Left ventricle myocardium superior (tissue), 1 donor: ENCODE measurements at places on chromosomes 16 and 17. TPM values are rescaled to one million over a fixed set of nuclear protein-coding genes. Genes with fewer than 3 reads are reported as not detected.

GRCh38 chr16:13519871-13520270, 400.1 kb upstream of the ERCC4 start:
- DNase-seq, result no peak

DNA sequence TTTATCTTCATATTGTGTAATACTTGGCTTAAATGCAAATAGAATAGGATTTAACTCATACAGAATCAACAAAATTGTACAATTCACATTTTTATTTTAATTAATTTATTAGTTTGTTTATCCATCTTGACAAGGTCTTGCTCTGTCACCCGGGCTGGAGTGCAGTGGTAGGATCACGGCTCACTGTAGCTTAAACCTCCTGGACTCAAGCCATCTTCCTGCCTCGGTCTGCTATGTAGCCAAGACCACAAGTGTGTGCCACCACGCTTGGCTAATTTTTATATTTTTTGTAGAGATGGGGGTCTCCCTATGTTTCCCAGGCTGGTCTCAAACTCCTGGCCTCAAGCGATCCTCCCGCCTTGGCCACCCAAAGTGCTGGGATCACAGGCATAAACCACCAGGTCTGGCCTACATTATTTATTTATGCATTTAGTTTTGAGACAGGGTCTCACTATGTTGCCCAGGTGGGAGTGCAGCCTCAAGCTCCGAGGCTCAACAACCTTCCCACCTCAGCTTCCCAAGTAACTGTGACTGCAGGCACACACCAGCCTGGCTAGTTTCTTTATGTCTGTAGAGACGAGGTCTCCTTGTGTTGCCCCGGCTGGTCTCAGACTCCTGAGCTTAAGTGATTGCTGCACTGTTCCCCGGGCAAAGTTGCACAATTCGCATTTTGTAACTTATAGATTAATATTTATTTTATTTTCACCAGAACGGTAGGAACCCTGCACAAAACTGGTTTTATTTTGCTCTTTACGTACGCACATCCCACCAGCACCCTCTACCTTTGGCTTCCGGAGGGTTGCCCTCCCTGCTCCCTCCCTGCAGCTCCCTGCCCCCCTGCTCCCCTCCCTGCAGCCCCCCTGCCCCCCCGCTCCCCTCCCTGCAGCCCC, 4.9 kb downstream of the DPEP1 start:
- no peak for DNase-seq

DNA sequence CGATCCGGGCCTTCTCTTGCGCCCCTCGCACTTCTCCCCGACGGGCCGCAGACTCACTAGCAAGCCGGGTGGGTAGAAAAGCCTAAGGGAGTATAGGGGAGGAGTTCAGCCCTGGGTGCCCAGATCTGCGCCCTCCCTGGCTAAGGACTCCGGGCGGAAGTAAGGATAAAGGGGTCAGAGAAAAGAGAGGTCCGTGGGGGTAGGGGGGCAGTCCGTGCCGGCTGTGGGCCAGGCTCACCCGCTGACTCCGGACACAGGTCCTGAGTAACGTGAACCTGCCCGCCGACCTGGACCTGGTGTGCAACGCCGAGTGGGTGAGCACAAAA, 1.8 kb downstream of the NAGS start:
- DNase-seq, result no peak

GRCh38 chr16:27174007-27174406, 29.3 kb upstream of the KDM8 start:
- DNase-seq, result no peak

DNA sequence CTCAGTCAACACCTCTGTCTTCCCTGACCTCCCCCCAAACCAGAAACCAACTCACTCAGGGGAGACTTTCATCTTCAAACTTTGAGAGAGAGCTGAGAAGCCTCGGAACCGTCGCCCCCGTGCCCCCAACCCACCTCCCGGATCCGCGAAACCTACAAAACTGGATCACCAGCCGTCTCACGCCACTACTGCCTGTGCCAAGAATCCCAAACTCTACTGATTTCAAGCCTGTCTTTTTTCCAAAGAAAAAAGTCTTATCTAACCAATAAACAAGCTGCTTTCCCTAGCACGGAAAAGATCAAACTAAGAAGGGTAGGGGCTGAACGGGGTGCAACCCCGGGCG, 2.0 kb downstream of the AXIN2 start:
- no peak for DNase-seq

DNA sequence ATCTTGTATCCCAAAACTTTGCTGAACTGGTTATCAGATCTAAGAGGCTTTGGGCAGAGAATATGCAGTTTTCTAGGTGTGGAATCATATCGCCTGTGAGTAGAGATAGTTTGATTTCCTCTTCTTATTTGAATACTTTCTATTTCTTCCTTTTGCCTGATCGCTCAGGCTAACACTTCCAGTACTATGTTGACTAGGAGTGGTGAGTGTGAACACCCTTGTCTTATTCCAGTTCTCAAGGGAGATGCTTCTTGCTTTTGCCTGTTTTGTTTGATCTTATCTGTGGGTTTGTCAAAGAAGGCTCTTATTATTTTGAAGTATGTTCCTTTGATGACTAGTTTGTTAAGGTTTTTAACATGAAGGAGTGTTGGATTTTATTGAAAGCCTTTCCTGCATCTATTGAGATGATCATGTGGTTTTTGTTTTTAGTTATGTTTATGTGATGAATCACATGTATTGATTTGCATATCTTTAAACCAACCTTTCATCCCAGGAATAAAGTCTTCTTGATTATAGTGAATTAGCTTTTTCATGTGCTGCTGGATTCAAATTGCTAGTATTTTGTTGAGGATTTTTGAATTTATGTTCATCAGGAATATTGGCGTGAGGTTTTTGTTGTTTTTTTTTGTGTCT, 17.0 kb upstream of the CCL13 start:
- no peak for DNase-seq

GRCh38 chr17:71849783-71850768, 270.7 kb upstream of the SOX9 start:
- no peak for DNase-seq

GRCh38 chr16:2236337-2237101, at the start of gene DNASE1L2:
Gene DNASE1L2 (plus strand): TSS chr16:2236444. CDS start chr16:2236817, 373 bp downstream.
- DNase-seq, result peak; percentile 58

DNA sequence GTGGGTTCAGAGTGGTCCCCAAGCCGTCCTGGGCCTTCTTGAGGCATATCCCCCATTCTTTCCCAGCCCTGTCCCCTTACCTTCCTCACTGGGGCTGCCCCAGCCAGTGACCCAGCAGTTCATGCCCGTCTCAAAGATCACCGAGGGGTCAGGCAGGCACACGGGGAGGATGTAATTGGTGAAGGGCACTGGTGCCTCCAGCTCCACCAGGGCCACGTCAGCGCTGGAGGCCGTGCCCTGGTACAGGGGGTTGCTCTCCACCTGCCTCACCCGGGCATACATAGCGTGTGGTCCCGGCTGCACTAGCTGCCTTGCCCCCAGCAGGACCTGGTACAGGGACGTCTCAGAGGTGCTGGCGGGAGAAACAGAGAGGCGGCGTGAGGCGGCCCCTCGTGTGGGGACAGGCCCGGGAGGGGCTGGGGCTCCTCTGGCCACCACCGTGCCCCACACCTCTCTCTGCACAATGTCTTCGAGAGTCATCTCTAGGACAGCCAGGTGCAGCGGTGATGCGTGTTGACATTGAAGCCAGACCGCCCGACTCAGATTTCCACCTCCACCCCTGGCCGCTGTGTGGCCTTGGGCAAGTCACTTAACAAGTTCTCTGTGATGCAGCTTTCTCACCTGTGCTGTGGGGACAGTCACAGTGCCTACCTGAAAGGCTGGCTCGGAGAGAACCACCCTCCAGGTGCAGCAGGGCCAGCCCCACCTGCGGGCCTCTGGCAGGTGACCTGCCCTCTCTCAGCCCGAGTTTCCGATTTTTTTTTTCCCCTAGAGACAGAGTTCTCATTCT, 5.8 kb downstream of the PRSS27 start:
- no peak for DNase-seq

GRCh38 chr17:38685491-38685890, 10.7 kb upstream of the EPOP start:
- DNase-seq, result peak; percentile 59

DNA sequence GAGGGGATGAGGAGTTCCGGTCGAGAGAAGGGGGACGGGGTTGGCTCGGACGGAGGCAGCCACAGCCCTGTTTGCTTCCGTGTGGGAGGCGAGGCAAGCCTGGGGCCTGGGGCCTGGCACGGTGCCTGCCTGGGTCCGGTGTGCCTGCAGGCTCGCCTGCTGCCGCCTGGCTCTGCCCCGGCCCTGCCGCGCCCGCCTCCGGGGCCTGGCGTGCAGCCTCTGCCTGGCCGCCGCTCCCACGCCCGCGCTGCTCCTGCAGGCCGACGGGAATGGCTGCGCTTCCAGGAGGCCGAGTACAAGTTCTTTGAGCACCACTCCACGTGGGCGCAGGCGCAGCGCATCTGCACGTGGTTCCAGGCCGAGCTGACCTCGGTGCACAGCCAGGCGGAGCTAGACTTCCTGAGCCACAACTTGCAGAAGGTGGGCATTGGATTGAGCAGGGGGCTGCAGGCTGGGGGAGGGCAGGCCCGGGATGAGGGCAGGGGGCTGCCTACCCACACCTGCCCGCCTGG, 53.1 kb downstream of the MRC2 start:
- no peak for DNase-seq

DNA sequence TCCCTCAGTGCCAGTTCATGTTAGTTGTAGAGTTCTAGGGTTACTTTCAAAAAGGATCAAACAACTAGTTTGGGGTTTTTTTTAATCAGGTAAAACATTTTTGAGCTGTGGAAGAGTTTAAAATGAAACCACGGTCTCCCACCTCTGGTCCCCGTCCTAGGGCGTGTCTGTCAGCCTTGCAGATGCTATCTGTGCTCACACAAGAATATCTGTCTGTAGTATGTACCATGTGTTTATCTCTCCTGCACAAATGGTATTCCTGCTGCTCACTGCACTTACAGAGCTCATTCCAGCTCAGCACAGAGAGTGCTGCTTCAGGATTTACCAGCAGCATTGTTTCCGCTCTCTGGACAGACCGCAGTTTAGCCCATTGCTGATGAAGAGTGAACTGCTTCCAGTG, 38.9 kb downstream of the UBN1 start:
- no peak for DNase-seq

DNA sequence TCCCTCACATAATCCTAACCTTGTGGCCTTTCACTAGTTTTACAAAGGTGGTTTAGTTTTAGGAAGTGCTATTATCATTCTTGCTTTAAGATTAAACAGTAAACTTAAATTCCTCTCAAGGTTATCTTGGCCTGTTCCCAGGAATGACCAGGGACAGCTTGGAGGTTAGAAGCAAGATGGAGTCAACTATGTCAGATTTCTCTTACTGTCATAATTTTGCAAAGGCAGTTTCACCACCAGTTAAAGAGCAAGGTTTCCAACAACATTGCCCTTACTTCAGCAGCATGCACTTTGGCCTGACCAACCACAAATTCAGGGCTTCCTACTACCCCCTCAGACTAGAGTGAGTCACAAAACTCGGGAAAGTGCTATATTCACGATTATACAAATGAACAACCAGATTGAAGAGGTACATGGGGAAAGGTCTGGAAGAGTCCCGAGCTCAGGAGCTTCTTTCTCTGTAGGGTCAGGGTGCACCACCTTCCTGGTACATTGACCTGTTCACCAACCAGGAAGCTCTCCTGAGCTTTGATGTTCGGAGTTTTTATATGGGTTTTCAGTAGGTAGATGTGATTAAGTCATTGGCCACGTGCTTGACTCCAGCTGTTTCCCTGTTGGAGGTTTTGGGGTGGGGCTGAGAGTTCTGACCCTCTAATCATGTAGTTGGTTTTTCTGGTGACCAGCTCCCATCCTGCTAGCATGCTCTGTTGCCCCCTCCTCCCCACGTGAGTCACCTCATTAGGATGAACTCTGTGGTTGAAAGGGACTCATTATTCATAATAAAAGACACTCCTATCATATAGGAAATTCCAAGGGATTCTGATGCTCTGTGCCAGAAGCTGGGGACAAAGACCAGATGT, 19.4 kb downstream of the RHOT1 start:
- no peak for DNase-seq

DNA sequence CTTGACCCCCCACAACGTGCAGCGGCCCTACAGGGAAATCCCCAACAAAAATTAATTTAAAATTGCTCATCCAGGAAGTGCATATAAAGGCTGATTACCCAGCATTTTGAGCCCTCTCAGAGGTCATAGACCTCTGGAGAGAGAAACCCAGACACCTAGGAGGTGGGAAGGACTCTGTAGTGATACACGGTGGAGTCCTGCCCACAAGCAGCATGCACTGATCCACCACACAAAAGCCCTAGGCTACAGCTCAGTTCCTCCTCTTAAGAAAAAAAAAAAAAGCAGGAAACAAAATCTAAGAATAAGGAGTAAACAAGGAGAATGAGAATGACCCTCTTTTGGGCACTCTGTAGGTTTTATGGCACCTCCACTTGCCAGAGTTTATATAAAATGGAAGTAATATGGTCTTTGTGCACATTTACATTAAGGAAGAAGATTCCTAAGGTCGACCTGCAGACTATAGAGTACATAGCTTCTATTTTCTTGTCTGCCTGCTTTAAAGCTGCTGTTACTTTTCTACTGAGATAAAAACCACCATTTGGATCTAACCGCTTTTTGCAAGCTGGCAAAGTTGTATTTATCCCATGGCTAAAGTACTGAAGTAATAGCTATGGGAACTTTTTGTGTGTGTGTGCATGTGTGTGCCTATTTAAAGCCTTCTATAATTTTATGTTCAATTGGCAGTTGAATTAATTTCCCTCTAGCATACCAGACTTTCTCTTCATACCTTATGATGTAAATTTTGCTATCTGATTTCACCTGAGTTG, 46.9 kb downstream of the ACSM1 start:
- DNase-seq, result no peak

GRCh38 chr16:10877472-10877946, 507 bp downstream of the CIITA start:
- no peak for DNase-seq

The TMEM238L gene
- total RNA-seq, result not detected

The UTS2R gene
- 2.1 TPM for total RNA-seq

The MYOCD gene
- total RNA-seq, result 35.7 TPM

The KCTD5 gene
- 10.4 TPM for total RNA-seq

The SNX20 gene
- 0.72 TPM for total RNA-seq

The SLC5A2 gene
- not detected for total RNA-seq

The NXPH3 gene
- total RNA-seq, result 3.4 TPM
